K562 (cell line): ENCODE measurements at places on chromosomes 5 and 9. TPM values are rescaled to one million over a fixed set of nuclear protein-coding genes. Genes with fewer than 3 reads are reported as not detected.
A peak's percentile ranks its signal among the peaks of the same experiment; 100 is the strongest.

DNA sequence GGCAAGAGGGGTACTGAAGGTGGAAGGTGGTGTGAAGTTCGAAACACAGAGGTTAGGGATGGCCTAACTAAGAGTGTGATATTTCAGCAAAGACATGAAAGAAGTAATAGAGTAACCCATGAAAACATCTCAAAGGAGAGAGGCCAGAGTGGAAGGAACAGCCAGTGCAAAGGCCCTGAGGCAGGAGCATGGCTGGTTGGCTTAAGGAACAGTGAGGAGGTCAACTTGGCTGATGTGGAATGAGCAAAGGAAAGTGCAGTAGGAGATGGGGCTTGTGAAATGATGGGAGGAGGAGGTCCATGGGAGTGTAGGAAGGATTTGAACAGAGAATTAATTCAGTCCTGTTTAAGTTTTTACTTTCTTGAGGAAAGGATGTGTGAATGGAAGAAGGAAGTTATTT lies 178.3 kb upstream of the ZNF608 start:
- H3K4me1 ChIP-seq: no peaks in the 10 kb centered on the region
- H3K4me3 ChIP-seq: no peak overlapping the region
- no peaks in the 10 kb centered on the region for H3K27me3 ChIP-seq
- no peak for DNase-seq
- no peaks in the 10 kb centered on the region for H3K36me3 ChIP-seq

OR13F1 gene
- not detected in 2 replicates for total RNA-seq

GRCh38 chr5:61467766-61468482 lies 135.9 kb downstream of the ZSWIM6 start:
- no peak for DNase-seq
- no peaks in the 10 kb centered on the region for H3K36me3 ChIP-seq
- H3K4me3 ChIP-seq: no peak overlapping the region
- peaks cover 4% of the 10 kb centered on the region; the same call in 1 of the 2 replicates for H3K27me3 ChIP-seq
- H3K27ac ChIP-seq: no peak overlapping the region
- no peaks in the 10 kb centered on the region for H3K4me1 ChIP-seq

- no peak overlapping the region for H3K27ac ChIP-seq
- no peak for DNase-seq
- no peak overlapping the region for H3K4me3 ChIP-seq
- H3K36me3 ChIP-seq: no peaks in the 10 kb centered on the region
- H3K4me1 ChIP-seq: no peaks in the 10 kb centered on the region
- peaks cover 3% of the 10 kb centered on the region; the same call in 2 of the 3 replicates for H3K27me3 ChIP-seq
Measured at GRCh38 chr9:133779516-133780403, 41.6 kb upstream of the SARDH start.

KCTD16 gene
- not detected in 2 replicates for total RNA-seq

C5orf52 gene
- total RNA-seq: not detected in 2 replicates

SLC25A25 gene
- 30.1 and 30.7 TPM in 2 replicates for total RNA-seq

KLF4 gene
- 0.95 and 1.0 TPM in 2 replicates for total RNA-seq

DDX4 gene
- total RNA-seq: not detected in 2 replicates

GRCh38 chr5:112691758-112692157 lies 45.9 kb upstream of the APC start:
- H3K27me3 ChIP-seq: no peaks in the 10 kb centered on the region
- no peak overlapping the region for H3K4me3 ChIP-seq
- no peak overlapping the region for H3K27ac ChIP-seq
- H3K4me1 ChIP-seq: peaks cover 33% of the 10 kb centered on the region

GRCh38 chr9:107989544-107989943 lies 500.0 kb upstream of the KLF4 start:
- no peaks in the 10 kb centered on the region for H3K4me1 ChIP-seq
- no peak overlapping the region for H3K27ac ChIP-seq
- no peaks in the 10 kb centered on the region; the same call in 1 of the 3 replicates for H3K27me3 ChIP-seq
- no peak overlapping the region for H3K4me3 ChIP-seq
- no peaks in the 10 kb centered on the region for H3K36me3 ChIP-seq

GRCh38 chr9:69555802-69556201 lies 116.4 kb downstream of the APBA1 start:
- no peak overlapping the region for H3K27ac ChIP-seq
- no peaks in the 10 kb centered on the region for H3K4me1 ChIP-seq
- H3K27me3 ChIP-seq: no peaks in the 10 kb centered on the region
- H3K36me3 ChIP-seq: no peaks in the 10 kb centered on the region

GRCh38 chr5:81856948-81857928 lies 106.3 kb upstream of the SSBP2 start:
- H3K27ac ChIP-seq: no peak overlapping the region
- no peaks in the 10 kb centered on the region for H3K36me3 ChIP-seq
- H3K4me1 ChIP-seq: peaks cover 25% of the 10 kb centered on the region
- H3K4me3 ChIP-seq: no peak overlapping the region
- peak; percentile 58 for DNase-seq

DNA sequence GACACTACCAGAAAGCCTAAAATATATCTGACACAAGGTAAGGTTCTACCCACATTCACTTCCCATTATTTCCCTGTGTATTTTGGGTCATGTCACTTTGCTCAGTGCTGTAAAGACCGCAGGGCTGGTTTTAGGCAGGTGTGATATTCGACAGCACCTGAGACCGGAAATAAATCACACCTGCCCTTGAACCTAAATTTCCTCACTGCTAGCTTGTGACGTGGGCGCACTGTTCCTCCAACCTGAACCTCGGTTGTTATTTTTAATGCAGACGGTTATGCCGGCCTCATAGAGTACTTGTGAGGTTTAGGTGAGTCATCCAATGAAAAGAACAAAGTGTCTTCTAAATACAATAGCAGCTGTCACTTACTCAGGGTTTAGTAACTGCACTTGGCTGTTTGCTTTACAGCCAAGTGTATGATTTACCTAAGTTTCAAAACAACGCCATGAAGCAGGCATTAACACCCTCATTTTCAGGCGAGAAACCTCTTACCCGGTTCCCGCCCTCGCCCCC lies 20.7 kb upstream of the ZNF782 start:
- no peaks in the 10 kb centered on the region for H3K36me3 ChIP-seq
- H3K27ac ChIP-seq: no peak overlapping the region
- DNase-seq: no peak
- H3K27me3 ChIP-seq: no peaks in the 10 kb centered on the region

DNA sequence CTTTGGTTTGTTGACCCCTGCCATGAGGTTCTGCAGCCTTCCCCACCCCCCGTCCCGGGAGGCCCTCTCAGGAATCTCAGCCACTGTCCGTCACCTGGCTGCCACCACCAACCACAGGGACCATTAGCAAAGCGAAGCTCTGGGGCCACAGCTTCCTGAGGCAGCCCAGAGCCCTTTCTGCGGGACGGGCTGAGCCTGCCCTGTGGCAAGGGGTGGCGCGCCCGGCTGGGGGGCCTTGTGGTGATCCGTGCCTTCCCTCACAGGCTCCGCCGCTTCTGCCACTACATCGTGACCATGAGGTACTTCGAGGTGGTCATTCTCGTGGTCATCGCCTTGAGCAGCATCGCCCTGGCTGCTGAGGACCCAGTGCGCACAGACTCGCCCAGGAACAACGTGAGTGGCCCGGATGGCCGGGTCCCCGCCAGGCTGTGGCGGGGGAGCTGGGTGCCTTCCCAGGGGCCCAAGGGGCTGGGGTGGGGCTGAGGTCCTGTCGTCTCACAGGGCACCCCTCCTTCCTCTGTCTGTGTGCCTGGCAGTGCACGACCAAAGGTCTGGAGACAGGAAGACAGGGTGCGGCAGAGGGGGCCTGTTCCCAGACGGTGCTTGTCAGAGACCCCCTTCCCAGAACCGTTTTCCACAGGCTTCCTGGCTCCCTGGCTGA lies 169.2 kb downstream of the CACNA1B start:
- no peaks in the 10 kb centered on the region for H3K36me3 ChIP-seq
- H3K27ac ChIP-seq: no peak overlapping the region
- H3K4me1 ChIP-seq: peaks cover 4% of the 10 kb centered on the region

DNA sequence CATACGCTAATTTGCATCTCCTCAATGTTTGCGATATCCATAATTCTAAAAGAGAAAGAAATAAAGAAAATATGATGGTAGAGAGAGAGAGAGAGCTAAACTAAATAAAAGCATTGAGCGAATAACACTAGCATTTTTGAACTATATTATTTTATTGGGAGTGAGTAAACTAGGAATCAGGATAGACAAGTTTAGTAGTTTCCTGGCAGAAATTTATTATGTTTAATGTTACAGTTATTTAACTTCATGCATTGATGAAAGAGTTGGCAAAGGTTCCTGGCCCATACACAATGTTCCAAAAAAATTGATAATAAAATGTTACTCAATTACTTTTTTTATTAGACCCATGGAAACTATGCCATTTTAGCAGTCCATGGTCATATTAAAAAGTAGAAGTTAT lies 1708.2 kb upstream of the CDH6 start:
- no peaks in the 10 kb centered on the region for H3K27me3 ChIP-seq
- H3K27ac ChIP-seq: no peak overlapping the region
- DNase-seq: no peak

ZNF474 gene
- total RNA-seq: 0.16 and 0.25 TPM in 2 replicates

F2RL1 gene
- 0.22 and 0.27 TPM in 2 replicates for total RNA-seq

DNA sequence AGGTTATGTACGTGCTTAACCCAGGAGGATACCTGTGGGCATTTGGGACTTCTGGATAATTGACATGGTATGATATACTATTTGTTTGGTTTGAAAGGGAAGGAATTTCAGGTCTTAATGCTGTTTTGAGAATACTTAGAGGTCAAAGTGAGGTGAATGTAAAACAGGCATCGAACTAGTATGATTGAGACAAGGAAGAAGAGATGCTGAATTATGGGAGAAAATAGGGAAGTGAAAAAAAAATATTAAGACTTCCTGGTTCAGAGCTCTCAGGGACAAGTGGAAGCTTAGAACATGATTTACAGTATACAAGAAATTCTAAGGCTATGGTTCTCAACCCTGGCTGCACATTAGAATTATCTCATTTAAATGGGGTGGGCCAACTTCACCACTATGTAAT lies 115.3 kb downstream of the CD180 start:
- no peaks in the 10 kb centered on the region for H3K4me1 ChIP-seq
- no peak overlapping the region for H3K4me3 ChIP-seq
- no peaks in the 10 kb centered on the region for H3K27me3 ChIP-seq
- DNase-seq: no peak
- H3K36me3 ChIP-seq: no peaks in the 10 kb centered on the region
- H3K27ac ChIP-seq: no peak overlapping the region

DNA sequence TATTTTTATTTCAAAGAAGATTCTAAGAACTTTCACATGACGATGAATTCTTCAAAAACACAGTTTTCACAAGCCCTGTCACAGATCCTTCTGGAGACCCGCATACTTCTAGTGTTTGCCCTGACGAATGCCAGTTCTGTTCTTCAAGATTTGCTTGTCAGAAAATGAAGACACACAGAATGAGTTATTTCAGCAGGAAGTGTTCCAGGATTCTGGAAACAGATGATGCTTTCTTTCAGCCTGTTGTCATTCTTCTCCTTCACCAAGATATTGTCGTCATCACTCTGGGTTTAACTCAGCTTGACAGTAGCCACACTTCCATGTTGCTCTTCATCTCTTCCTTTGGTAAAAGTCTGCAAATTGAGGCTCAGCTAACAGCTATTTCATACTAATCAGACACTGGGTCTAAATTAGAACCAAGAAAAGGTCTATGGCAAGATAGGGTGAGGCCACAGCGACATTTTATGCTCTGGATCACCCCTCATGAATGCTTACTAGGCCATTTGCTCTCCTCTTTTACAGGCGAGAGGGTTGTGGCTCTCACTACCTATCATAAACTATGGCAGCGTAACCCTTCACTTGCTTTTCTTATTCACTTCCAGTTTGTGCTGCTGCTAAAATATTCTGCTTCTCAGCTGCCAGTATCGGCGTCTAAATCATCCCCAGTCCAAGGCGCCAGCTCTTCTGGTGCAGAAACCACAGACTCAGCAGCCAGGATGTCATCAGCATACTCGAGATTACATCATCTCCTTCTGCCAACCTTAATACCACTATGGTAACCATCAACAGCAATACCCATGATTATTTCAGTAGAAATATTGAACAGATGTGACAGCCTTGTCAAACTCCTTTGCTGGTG lies 159.6 kb upstream of the TBCA start:
- H3K27me3 ChIP-seq: peaks cover 22% of the 10 kb centered on the region
- no peaks in the 10 kb centered on the region; the same call in 2 of the 3 replicates for H3K4me1 ChIP-seq
- no peak for DNase-seq
- H3K36me3 ChIP-seq: no peaks in the 10 kb centered on the region
- H3K4me3 ChIP-seq: no peak overlapping the region
- H3K27ac ChIP-seq: no peak overlapping the region

- no peak overlapping the region for H3K27ac ChIP-seq
- H3K4me1 ChIP-seq: no peaks in the 10 kb centered on the region
- no peak overlapping the region for H3K4me3 ChIP-seq
Measured at GRCh38 chr5:147822686-147823491, 8.6 kb downstream of the SPINK1 start.

GRCh38 chr5:151200913-151201595 lies 22.8 kb downstream of the CCDC69 start:
- H3K27ac ChIP-seq: no peak overlapping the region
- no peak for DNase-seq
- H3K36me3 ChIP-seq: no peaks in the 10 kb centered on the region
- H3K27me3 ChIP-seq: no peaks in the 10 kb centered on the region

UAP1L1 gene
- total RNA-seq: 8.6 and 8.8 TPM in 2 replicates

DNA sequence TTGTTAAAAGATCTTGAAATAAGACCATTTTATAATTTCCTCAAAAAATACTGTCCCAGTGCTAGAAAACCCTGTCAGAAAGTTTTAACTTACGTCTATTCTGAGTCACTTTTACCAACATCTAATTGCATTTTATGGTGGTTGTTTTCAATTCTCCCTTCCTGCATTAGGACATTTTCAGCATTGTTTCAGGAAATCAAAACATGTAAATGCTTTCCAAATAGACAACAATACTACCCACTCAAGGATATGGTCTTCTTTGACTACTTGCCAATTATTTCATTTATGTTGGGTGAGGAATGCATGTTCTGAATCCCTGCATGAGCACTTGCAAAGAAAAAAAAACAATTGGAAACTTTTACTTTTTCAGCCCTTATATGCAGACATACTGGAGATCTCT lies 284.6 kb upstream of the PDE4D start:
- DNase-seq: no peak
- no peaks in the 10 kb centered on the region for H3K4me1 ChIP-seq
- H3K4me3 ChIP-seq: no peak overlapping the region
- no peaks in the 10 kb centered on the region for H3K27me3 ChIP-seq
- no peak overlapping the region for H3K27ac ChIP-seq
- no peaks in the 10 kb centered on the region for H3K36me3 ChIP-seq

GRCh38 chr5:151885138-151885908 lies 39.3 kb downstream of the GLRA1 start:
- H3K27me3 ChIP-seq: no peaks in the 10 kb centered on the region
- no peak overlapping the region for H3K4me3 ChIP-seq
- no peaks in the 10 kb centered on the region for H3K36me3 ChIP-seq
- H3K4me1 ChIP-seq: no peaks in the 10 kb centered on the region
- DNase-seq: no peak

RNF130 gene
- total RNA-seq: 30.0 and 32.2 TPM in 2 replicates

DNA sequence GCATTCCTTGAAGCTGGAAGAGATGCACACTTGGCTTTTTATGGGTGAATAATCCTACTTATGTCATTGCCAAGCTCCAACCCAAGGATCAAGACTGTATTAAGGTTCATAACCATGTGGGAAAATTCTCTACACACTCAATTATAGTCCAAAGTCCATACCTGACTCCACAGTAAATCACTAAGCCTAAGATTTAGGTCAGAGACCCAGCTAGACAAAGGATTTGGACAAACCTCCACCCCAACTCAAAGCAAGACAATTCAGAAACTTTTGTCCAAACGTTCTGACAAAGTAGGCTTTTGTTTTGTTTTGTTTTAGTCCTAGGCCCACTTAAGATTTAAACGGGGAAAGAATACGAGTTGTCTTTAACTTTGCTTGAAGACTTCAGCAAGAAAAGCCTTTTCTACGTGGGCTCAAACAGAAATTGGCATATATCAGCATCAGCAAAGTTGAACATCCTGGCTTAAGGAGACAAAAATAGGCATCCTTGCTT lies 1.7 kb downstream of the MEGF9 start:
- no peaks in the 10 kb centered on the region for H3K27me3 ChIP-seq
- H3K36me3 ChIP-seq: no peaks in the 10 kb centered on the region
- H3K4me1 ChIP-seq: peaks cover 19% of the 10 kb centered on the region; the same call in 2 of the 3 replicates
- DNase-seq: no peak
- H3K27ac ChIP-seq: peak overlapping the region; percentile 29; the same call in 2 of the 3 replicates
